Daoy (cell line): ENCODE measurements at places on chromosomes 12 and 14. TPM values are rescaled to one million over a fixed set of nuclear protein-coding genes. Genes with fewer than 3 reads are reported as not detected.

The IQSEC3 gene
- 0.06 and 0.15 TPM in 2 replicates for total RNA-seq

The PGF gene
- total RNA-seq = 4.4 and 8.0 TPM in 2 replicates

The C12orf50 gene
- total RNA-seq = not detected in 2 replicates

The TDRD9 gene
- not detected in 2 replicates for total RNA-seq

The CCDC175 gene
- total RNA-seq = 0.12 TPM in 1 of 2 replicates, not detected in the other

The RAB21 gene
- 50.6 and 51.0 TPM in 2 replicates for total RNA-seq

The SELPLG gene
- total RNA-seq = 0.21 and 0.23 TPM in 2 replicates
